Hepatic stellate cell (primary cell): ENCODE measurements at places on chromosomes 7 and 10.

- DNase-seq, result no peak
Observed at GRCh38 chr7:141210862-141211261, 137.0 kb downstream of the TMEM178B start.

- DNase-seq, result no peak
Observed at GRCh38 chr7:131563918-131564317, 7.5 kb upstream of the PODXL start.

- DNase-seq, result peak; percentile 19
Observed at GRCh38 chr10:94496010-94496409, 49.6 kb upstream of the HELLS start.

- DNase-seq, result no peak
Observed at GRCh38 chr10:82680608-82681007, 805.6 kb downstream of the NRG3 start.

DNA sequence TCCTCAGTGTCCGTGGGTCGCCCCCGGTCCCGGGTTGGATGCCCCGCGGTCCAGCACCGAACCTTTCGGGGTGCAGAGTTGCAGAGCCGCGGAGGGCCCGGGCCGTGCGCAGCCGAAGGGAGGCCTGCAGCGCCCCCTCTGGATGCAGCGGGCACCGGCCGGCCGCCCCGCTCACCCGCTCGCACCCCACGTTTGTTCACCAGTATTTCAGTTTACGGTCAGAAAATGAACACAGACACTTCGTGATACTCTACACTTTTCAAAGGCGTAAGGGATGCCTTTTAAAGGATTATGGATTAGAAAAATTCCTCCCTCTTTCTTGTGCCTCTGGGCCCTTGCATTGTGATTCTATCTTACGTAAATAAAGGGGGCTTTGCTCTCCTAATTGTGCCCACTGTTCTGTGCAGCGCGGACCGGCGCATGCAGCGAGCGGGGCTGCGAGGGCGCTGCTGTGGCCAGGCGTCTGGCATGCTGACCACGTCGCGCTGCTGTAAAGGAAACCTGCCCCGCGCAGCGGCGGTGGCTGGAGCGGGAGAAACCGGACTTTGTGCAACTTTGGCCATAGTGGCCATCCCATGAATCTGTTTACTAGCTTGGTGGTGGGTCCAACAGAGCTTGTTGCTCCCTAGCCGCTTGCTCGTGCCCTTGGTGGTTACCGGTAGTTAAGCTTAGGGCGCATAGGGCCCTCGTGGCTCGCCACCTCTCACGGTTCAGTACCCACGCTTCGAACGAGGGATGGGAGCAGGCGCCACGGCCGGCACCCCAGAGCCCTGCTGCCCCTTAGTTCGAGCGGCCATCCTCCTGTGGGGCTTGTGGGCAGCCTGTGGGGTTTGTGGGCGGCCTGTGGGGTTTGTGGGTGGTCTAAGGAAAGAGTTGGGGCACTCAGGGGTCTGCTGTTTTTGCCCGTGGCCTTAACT, 739 bp upstream of the MEST start:
- peak; percentile 44 for DNase-seq

DNA sequence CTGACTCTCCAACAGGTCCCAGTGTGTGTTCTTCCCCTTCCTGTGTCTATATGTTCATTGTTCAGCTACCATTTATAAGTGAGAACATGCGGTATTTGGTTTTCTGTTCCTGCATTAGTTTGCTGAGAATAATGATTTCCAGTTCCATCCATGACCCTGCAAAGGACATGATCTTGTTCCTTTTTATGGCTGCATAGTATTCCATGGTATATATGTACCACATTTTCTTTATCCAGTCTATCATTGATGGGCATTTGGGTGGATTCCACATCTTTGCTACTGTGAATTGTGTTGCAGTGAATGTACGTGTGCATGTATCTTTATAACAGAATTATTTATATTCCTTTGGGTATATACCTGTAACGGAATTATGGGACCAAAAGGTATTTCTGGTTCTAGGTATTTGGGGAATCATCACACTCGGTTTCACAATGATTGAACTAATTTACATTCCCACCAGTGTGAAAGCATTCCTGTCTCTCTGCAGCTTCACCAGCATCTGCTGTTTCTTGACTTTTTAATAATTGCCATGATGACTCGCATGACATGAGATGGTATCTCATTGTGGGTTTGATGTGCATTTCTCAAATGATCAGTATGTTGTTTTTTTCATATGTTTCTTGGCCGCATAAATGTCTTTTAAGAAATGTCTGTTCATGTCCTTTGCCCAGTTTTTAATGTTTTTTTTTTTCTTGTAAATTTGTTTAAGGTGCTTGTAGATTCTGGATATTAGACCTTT, 60.2 kb downstream of the LSMEM1 start:
- no peak for DNase-seq

DNA sequence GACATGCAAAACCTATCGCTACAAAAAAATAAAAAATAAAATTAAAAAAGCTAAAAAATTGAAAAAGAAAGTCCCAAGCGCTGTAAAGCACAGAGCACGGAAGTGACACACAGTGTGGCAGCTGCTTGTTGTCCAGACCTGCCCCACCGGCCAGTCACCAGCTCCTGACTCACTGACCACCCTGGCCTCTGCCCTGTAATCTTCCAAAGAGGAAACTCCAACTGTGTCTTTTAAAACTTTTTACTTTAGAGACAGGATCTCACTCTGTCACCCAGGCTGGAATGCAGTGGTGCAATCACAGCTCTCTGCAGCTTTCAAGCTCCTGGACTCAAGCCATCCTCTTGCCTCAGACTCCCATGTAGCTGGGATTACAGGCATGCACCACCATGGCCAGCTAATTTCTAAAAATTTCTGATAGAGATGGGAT, 23.6 kb downstream of the GNA12 start:
- peak; percentile 90 for DNase-seq

GRCh38 chr7:131335639-131336381, 8.1 kb downstream of the MKLN1 start:
- DNase-seq, result no peak

- no peak for DNase-seq
Observed at GRCh38 chr7:79531905-79532664, 78.6 kb upstream of the MAGI2 start.
